ENCODE measurements at places on chromosomes 1 and 21.
A peak's percentile ranks its signal among the peaks of the same experiment; 100 is the strongest.

DNA sequence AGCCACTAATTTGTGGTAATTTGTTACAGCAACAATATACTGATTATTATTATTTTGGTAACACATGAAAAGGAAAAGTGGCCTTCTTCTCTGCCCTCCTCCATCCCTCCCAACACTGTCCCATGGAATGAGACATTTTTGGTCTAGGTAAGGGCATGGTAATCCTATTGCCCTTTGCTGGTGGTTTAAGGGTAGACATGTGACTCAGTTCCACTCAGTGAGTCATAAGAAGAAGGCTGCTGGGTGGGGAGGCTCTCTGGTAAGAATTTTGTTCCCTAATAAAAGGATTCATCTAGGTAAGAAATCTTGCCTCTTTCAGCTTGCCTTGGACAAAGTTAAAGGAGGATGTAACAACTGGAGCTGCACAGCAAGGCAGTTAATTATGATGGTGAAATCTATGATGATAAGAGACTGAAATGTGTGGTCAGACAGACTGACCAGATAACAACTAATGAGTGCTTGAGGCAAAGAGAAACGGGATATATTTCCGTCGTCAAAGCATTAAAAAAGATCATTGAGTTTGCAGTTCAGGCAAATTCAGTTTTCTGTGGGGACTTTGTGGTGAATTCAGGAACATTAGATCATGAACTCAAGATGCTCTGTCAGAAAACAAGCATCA is 232.0 kb upstream of the KCNK2 start:
- peak; percentile 54 for DNase-seq

- no peak for DNase-seq
These were observed 19.3 kb upstream of the RAB3GAP2 start for GRCh38 chr1:220291580-220291979.

- no peak for DNase-seq
These were observed 9.5 kb downstream of the PLXNA2 start for GRCh38 chr1:208234721-208235120.

GRCh38 chr1:183318433-183318832 is 99.7 kb downstream of the NMNAT2 start:
- DNase-seq, result peak; percentile 75

- DNase-seq, result no peak
These were observed 20.0 kb downstream of the CITED4 start for GRCh38 chr1:40842207-40842606.
